Cerebellar nuclear complex (tissue), 1 donor: ENCODE measurements at places on chromosomes 12 and 14.

GRCh38 chr12:66607147-66607546 lies 71.7 kb downstream of the GRIP1 start:
- DNase-seq = no peak

- DNase-seq = no peak
These were observed 1.1 kb downstream of the CLMN start for GRCh38 chr14:95318399-95319311.

GRCh38 chr12:6044082-6044481 lies 80.4 kb downstream of the VWF start:
- DNase-seq = no peak

- DNase-seq = no peak
These were observed 366.1 kb upstream of the TMPO start for GRCh38 chr12:98149270-98149669.

GRCh38 chr14:63875311-63875710 lies 22.5 kb downstream of the SYNE2 start:
- DNase-seq = no peak

GRCh38 chr14:45891417-45892080 lies 638.5 kb upstream of the MIS18BP1 start:
- no peak for DNase-seq

GRCh38 chr14:25400607-25401206 lies 350.8 kb upstream of the STXBP6 start:
- no peak for DNase-seq

DNA sequence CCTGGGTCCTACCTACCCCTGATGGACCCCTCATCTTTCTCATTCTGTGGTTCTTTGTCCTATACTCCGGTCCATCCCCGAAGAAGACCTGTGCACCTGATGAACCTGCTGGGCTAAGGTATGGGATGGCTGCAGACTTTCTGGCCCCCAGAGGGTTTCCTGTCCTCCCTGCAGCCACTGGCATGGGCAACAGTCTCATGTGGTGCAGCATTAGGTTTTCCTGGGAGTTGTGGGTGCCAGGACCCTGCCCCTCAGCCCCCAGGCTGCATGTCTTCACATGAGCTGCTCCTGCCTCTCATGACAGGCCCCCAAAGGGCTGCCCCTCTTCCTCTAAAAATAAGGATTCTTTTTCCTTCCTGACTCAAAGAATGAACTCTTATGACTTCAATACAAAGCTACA lies 72.3 kb upstream of the GPR68 start:
- DNase-seq = no peak

- peak; percentile 64 for DNase-seq
These were observed 69.9 kb downstream of the ARL6IP4 start for GRCh38 chr12:123050331-123050831.

DNA sequence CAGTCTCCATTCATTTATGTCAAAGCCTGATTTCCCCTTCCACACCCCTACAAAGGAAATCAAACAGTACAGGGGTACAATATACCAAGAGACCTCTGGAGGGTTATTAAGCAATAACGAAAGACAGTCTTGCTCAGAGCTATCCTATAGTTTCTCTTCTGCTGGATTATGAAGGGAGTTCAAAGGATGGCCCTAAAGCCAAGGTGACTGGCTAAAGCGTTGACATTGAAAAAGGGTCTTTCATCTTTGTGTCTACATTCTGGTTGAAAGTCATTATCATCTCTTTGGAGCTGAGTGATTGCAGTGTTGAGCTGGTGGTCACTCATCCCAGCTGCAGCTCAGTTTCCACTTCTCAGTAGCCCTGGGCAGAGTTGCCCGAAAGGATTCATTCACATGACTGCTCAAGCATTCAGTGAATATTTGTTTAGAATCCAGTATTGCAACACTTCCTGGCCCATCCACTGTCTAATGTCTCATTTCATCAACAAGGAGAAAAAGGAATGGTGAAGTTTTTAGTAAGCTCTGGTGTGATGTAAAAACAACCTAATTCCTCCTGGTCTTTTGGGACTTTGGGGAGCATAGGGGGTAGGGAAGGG lies 19.2 kb upstream of the TBX5 start:
- no peak for DNase-seq

- no peak for DNase-seq
These were observed 3.6 kb downstream of the LARP4 start for GRCh38 chr12:50404307-50404706.

GRCh38 chr14:104534036-104534435 lies 45.5 kb upstream of the C14orf180 start:
- DNase-seq = no peak

DNA sequence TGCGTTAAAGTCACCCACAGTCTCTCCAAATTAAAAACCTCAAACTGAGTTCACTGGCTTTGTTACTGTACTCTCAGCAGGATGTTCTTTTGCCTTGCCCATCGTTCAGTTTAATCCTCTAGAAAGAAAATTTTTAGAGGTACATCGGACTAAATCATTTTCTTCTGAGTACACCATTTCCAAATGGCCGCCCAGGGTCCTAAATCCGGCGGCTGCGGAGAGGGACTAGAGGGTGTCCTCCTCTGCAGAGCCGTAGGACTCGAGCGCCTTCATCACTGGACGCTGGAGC lies 1.4 kb downstream of the LIN7A start:
- no peak for DNase-seq

DNA sequence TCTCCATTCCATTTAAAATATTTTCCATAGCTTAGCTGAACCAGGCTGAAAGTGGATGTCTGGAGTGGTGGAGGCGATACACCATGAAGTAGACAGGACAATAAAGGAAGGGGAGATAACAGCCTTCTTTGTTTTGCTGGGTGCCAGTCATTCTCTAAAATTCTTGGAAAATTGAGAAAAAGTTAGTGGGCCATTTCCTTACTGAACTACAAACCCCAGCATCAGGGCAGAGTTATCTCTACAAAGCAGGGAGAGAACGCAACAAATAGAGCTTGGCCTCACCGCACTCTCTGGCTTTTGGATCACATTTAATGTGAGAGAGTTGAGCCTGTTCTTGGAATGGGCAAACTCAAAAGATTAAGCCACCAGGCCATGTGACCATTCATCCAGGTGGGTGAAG lies 41.2 kb upstream of the LRRC10 start:
- DNase-seq = no peak

GRCh38 chr12:121697093-121697698 lies 15.4 kb upstream of the TMEM120B start:
- DNase-seq = no peak

DNA sequence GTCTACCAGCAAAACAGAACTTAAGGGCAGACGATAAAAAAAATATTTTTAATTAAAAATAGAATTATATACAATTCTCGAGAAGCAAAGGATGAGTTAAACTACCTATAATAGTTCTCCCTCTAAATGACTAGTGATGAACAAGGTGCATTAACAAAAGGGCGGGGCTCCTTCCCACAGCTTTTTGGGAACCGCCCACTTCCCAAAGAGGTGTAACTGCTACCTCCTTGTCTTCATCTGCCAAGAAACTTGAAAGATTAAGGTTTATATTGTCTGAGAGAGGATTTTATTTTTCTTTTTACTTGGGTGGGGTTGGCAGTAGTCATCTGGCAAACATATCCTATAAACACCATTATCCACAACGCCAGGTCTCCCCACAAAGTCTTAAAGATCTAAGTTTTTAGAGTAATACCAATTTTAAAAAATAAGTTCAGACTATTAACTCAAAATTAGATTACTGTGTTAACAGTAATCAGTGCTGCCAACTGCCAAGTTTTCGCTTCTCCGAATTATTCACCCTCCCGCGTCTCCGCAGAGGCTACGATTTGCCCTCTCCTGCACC lies 938 bp downstream of the RALGAPA1 start:
- DNase-seq = no peak

GRCh38 chr12:62332598-62332997 lies 72.4 kb downstream of the USP15 start:
- no peak for DNase-seq

DNA sequence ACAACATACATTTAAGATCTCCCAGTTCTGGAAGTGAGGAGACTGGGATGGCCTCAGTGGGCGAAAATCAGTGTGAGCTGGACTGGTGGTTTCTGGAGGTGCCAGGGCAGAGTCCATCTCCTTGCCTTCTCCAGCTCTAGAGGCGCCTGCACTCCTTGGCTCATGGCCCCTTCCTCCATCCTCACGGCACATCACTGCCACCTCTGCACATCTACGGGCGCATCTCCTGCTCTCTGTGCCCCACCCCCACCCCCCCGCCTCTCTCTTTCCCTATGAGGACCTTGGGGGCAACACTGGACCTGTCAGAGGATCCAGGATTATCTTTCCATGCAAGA lies 62.8 kb upstream of the DIO3 start:
- DNase-seq = no peak

DNA sequence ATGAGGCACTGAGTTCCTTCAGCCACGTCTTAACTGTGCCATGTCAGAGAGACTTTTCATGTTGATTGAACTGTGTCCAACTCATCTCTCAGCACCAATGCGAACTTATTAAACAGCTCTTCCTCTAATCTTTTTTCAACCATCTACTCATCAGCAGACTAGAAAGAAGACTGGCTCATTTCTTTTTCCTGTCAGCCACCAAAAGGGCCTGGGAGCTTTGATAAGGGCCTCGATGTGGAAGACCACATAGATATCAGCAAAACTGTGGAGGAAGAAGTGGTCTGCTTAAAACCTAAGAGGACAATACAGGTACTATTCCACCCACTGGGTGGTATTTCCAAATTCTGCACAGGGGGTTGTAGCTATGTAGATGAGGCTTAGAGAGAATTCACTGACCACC lies 3.6 kb upstream of the PLXNC1 start:
- no peak for DNase-seq

DNA sequence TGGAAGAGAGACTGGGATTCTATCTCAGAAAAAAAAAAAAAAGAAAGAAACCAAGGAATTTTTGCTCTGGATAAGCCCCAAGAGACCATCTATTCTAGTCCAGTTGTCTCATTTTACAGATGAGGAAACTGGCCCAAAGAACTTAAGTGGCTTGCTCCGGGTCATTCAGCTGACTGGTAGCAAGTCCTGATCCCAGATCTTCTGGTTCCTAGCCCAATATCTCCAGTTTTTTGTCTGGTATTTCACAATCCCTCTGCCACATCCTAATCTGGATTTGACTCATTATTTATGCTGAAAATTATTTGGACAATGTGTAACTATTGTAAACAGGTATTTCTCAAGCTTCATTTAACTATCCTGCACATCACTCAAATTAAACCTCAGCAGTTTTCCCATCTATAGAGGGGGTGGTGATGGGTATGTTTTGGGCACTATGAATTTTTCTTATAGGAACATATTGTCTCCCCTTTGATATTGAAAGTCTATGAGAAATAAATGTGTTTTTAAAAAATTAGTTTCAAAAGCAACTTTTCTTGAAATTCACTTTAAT lies 43.4 kb downstream of the PPP2R5E start:
- no peak for DNase-seq

- DNase-seq = no peak
These were observed 213.4 kb upstream of the NUDT4 start for GRCh38 chr12:93164103-93164880.

- no peak for DNase-seq
These were observed 152.4 kb downstream of the TMX1 start for GRCh38 chr14:51392416-51392815.

DNA sequence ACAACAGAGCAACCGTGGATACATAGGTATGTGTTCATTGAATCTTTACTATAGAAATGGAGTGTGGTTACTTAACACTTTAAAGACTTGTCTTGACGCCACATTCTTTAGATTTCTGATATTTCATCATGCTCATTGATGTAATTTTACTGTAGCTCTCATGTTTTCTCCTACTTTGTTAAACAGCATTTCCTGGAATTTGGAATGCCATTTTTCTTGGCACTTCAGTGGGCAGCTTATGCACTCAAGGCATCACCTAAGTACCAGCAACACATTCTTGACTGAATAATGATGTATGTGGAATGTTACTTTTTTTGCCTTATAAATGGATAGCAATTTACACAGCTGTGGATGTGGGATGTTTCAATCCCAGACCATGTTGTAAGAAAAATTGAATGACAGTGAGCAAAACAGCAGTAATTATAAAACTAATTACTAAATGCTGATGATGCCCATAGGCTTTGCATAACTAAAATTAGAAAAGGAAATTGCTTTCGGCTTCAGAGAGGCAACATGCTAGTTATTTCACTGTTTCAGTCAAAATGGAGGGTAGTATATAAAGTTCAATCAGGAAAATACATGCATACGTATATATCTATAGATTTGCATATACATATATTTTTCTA lies 298.5 kb downstream of the NPAS3 start:
- no peak for DNase-seq

- no peak for DNase-seq
These were observed 24.8 kb upstream of the TEAD4 start for GRCh38 chr12:2934371-2934770.

DNA sequence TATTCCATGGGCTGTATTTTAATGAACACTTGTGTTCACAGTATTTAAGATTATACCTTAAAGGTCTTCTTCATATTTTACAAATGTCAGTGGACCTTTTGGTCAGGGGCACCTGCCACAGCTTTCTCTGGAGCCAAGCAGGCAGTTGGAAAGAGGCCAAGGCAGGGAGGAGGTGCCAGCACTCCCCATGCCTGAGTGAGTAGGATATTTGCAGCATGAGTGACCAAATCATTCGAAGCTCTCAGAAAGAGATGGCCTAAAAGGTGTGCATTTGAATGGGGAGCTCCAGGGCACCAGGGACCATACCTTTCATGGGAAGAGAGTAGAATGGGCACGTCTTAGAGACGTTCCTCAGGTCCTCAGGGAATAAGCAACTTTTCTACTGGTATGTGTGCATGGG lies 121.6 kb downstream of the GPR135 start:
- DNase-seq = peak; percentile 54

- no peak for DNase-seq
These were observed 80.8 kb downstream of the MYRFL start for GRCh38 chr12:69905801-69906200.

DNA sequence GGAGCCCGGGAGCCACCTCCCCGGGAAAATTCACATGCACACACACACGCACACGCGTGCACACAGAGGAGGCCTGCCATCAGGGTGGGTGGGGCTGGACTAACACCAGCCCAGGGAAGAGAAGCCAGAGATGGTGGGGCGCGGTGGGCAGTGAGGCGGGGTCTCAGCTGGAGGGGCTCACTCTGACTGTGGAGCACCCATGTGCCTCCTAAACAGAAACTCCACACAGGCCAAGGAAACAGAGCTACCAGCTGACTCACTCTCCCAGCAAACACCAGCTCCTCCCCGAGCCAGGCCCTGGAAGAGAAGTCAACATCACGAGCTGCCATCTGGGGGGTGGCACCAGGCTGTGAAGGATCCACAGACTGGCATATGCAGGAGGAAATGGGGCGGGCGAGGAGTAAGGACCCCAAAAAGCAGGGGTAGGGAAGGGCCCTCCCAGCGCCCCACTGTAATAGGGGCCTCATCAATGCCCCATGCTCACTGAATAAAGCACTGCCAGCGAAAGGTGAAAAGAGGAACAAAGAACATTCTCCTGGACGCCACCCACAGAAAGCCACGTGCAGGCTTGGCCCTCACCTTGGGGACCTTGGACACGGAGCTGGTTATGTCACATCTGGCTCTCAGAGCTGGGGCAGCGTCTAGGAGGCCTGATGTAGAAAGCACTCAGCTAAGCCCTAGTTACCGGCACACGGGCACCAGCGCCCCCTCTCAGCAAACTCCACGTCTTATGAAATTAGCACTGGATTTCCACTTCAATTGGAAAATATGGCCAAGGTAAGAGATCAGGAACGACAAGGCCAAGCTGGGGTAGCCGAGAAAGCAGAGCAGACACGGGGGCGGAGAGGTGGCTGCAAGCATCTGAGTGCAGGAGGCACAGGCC lies 8.4 kb upstream of the INF2 start:
- no peak for DNase-seq

GRCh38 chr14:79638672-79639266 lies 572.5 kb downstream of the DIO2 start:
- DNase-seq = peak; percentile 96

GRCh38 chr12:109529691-109530640 lies 43.3 kb downstream of the MMAB start:
- no peak for DNase-seq
